Fibroblast of skin of back (primary cell): ENCODE measurements at places on chromosomes 4 and X.

GRCh38 chrX:18422325-18422724, 3.1 kb upstream of the CDKL5 start:
- peak; percentile 94 for DNase-seq

DNA sequence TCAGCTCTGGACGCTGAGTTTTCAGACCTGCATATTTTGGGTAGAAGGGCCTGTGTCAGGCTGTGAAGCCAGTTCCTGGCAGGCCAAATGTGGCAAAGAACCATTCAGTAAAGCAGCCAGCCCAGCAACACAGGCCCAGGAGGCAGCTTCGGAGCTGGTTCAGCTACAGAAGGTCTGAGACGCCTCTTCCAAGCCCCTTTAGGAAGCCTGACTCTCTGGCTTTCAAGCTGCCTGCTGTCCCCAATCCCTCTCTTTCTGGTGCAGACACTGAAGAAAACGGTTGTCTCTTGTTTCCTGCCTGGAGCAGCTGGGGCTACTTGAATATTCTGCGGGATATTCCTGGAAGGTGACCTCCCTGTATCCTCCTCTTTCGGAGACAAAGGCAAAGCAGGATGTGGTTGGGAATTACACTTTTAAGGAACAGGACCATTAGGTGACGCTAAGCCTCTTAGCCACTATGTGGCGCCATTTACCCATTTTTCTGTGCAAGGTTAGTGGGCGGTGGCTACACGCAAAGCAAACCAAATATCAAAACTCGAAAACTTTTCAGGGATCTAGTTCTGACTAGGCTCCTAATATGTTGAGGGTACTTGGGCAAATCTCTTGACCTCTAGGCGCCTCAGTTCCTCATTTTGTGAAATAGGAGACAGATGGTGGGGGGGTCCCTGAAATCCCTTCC, 47.2 kb upstream of the LAS1L start:
- peak; percentile 65 for DNase-seq

DNA sequence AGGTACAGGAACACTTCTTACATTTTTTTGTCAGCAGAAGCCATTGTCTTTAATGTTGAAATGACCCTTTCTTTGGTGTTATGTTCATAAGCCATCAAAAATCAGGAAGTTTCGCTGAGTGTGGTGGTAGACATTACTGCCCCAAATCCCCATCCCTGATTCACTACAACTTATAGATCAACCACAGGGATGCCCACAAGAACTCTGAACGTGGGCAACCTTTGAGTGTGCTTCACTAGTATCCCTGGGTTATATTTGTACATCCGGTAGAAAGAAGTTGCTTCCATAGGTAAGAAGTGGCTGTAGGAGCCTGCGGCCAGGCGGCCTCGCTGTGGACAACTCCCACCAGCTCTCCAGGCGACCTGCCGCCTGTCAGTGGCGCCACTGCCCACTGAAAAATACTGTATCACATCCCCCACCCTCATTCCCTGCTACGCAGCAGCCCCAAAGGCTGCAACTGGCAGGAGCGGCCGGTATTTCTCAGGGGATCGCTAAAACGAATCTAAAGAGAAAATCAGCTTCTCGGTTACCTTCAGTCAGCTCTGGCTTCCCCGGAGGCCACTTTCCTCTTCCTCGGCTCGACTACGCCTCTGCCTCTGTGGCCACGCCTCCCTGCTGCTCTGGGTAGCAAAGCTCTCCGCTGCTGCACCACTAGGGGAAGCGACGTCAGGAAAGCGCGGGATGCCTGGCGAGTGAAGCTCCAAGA, 13.9 kb upstream of the ETDC start:
- DNase-seq, result peak; percentile 23

- DNase-seq, result no peak
Observed at GRCh38 chrX:24464498-24464835, 619 bp upstream of the PDK3 start.

GRCh38 chr4:77776182-77777134, 42.7 kb downstream of the CNOT6L start:
- no peak for DNase-seq

DNA sequence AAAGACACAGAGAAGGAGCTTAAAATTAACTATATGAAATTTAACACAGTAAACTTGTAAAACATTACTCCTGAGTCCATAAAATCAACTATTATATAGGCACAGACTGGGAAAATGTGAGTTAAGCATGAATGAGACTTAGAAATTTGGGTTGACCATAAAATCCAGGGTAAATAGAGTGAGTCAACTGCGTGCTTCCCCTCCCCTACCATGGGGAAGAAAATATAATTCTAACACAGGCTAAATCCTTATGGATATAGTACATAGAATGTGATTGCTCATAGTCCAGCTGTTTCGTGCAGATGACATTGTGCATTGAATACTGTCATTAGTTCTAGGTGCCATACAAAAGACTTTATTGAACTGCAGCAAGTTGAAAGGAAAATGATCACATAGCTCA, 42.2 kb downstream of the KLHL5 start:
- peak; percentile 26 for DNase-seq

- DNase-seq, result no peak
Observed at GRCh38 chr4:119093042-119093827, 42.4 kb upstream of the MYOZ2 start.

GRCh38 chr4:135050086-135050717, 848.6 kb upstream of the PABPC4L start:
- no peak for DNase-seq

- DNase-seq, result no peak
Observed at GRCh38 chrX:68794461-68794860, 34.4 kb upstream of the EFNB1 start.

- DNase-seq, result peak; percentile 60
Observed at GRCh38 chrX:125203737-125204578, 115.7 kb upstream of the TEX13C start.

DNA sequence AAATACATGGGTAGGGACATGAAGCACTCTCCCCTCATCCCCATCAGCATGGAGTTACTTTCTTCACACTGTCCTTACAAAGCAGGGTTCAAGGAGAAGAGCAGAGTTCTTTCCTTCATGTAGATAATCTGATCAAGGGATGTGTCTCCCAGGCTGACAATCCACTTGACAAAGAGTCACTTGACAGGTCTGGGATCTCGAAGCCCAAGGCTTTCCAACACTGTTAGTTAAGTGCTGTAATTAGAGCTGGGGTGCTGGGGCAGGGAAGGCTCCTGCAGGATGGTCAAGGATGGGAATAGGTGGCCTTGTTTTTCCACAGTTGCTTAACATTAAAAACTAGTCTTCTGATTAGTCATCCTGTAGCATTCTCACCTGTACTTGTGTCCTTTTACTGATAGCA, 38.0 kb downstream of the CCNG2 start:
- no peak for DNase-seq

DNA sequence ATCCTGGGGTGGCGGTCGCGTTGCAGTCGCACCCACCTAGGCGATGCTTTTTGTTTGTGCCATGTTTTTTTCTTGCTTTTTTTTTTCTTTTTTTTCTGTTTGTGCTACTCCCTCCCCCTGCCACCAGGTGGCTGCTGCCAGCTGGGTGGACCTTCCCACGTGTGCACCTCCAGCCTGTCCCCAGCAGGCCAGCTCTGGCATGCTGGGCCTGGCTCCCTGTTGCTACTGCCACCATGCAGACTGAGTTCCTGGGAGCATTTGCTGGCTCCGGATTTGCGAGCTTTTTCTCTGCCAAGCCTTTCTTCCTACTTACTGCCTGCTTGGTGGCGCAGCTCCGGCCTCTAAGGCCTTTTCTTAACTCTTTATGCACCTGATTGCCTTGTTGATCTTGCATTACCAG, 161.2 kb upstream of the WDFY3 start:
- DNase-seq, result peak; percentile 13

- no peak for DNase-seq
Observed at GRCh38 chr4:159497936-159498335, 395.1 kb downstream of the RAPGEF2 start.

- DNase-seq, result no peak
Observed at GRCh38 chrX:554271-554670, 76.3 kb upstream of the SHOX start.

- DNase-seq, result no peak
Observed at GRCh38 chr4:102342404-102343074, 2.7 kb downstream of the SLC39A8 start.

GRCh38 chr4:98692411-98692810, 34.0 kb upstream of the TSPAN5 start:
- DNase-seq, result no peak

DNA sequence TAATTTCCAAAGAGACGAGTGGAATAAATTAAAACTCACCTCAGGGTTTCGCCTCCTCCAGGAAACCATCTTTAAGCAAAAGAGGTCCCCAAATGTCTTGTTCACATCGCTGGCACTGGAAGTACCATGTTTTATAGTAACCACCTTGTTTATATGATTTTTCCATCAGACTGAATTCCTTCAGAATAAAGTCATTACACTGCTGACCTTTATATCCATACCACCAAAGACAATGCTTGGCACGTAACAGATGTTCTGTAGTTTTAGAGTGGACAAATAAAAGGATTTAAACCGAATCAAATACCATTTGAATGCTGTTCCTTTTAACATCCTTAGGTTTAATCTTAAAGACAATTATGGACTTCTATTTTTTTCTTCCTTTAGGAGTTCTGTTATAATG, 4.7 kb downstream of the NUDT6 start:
- DNase-seq, result no peak

DNA sequence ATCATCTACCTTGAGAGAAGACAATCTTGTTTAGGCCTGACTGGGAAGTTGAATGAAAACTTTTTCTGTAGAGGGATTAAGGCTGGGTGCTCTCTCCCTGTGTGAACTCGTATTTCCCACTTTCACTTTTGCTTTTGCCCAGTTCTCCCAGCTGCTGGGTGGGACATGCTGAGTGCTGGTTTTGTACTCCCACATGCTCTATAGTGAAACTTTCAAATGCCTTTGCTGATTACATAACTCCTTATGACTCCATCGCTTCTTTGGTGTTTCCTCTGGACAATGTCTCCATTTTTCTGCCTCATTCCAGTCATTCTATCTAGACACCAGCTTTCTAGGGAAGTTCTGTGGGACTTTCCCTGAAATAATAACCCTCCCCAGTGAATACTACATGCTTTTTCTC, 100.5 kb downstream of the CLNK start:
- DNase-seq, result peak; percentile 89

- no peak for DNase-seq
Observed at GRCh38 chrX:17104433-17104832, 158.0 kb downstream of the REPS2 start.

DNA sequence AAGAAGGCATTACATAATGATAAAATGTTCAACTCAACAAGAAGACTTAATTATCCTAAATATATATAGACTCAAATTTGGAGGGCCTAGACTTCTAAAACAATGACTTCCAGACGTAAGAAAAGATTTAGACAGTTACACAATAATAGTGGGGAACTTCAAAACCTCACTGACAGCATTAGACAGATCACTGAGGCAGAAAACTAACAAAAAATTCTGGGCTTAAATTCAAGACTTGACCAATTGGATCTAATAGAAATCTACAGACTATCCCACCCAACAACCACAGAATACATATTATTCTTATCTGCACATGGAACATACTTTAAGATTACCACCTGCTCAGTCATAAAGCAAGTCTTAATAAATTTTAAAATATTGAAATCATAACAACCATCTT, 93.3 kb upstream of the ARSJ start:
- no peak for DNase-seq

- DNase-seq, result no peak
Observed at GRCh38 chrX:119604766-119605463, 1.3 kb downstream of the NKRF start.

- no peak for DNase-seq
Observed at GRCh38 chrX:150508451-150509367, 59.7 kb upstream of the MTM1 start.

GRCh38 chrX:2441466-2441865, 59.3 kb downstream of the DHRSX start:
- no peak for DNase-seq

DNA sequence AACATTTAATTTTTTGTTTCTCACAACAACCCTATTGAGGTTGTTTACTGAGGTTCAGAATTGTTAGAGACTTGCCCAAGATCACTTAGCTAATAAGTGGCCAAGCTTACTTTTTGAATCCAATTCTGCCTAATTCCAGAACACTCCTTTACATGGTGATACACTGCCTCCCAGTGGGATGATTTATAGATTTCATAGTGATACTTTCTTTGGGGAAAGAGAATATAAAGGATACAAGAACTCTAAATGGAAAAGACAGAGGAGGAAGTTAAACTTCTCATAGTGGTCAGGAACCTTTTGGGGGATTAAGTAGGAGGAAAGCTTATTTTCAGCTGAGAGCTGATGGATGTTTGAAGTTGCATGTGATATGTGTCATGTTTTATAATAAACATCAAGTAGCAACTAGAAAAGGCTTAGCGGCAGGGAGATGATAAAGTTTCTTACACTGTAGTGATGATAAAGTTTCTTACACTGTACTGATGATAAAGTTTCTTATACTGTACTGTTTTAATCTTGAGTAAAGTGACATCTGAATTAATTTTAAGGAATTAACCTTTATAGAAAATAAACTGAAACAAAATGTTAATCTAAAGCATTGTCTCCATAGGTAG, 15.3 kb downstream of the STAG2 start:
- peak; percentile 44 for DNase-seq

DNA sequence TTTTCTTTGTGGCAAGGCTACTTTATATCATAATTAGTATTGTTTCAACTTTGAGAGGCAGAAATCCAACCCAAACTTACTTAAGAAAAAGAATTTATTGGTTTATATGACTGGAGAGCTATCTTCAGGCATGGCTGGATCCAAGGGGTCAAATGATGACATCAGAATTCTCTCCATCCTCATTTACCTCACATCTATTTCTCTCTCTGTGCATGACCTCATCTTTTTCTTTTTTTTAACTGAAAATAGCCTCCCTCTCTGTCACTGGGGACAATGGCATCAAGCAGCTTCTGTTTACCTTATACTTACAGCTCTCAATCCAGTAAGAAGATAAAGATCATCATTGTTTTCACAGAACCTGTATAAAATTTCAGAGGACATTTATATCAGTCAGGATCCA, 12.0 kb upstream of the EXOC1L start:
- DNase-seq, result no peak

- no peak for DNase-seq
Observed at GRCh38 chr4:168569931-168570276, 73.1 kb downstream of the PALLD start.

GRCh38 chrX:147494365-147494764, 417.4 kb upstream of the FMR1 start:
- DNase-seq, result no peak

GRCh38 chr4:106329041-106329618, 12.8 kb downstream of the AIMP1 start:
- DNase-seq, result peak; percentile 52

GRCh38 chr4:119016636-119017035, 119.0 kb upstream of the MYOZ2 start:
- DNase-seq, result peak; percentile 96

GRCh38 chr4:20394512-20394911, 142.8 kb downstream of the SLIT2 start:
- DNase-seq, result no peak

GRCh38 chrX:118772051-118772450, 44.6 kb downstream of the IL13RA1 start:
- no peak for DNase-seq

DNA sequence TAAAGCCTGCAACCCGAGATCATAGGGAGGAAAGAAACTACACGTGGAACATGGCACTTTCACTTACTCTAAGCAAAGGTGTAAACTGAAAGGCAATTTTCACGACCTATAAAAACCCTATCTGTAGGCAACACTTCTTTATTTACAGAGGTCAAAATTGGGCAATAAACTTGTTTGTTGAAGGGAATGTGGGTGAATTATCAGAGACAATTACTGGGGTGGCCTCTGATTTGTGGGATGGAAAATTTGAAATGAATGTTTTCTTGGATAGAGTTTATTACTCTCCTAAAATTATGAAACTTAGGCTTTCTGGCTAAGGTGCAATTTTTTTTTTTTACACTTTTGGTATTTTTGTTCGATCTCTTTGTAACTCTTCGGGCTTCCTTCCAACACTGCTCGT, 734.1 kb upstream of the TENM3 start:
- DNase-seq, result no peak
